ENCODE measurements at places on chromosomes 7 and 10.
A peak's percentile ranks its signal among the peaks of the same experiment; 100 is the strongest.

GRCh38 chr7:133015888-133016287 lies 66.0 kb downstream of the CHCHD3 start:
- no peak for DNase-seq

- DNase-seq, result no peak
Measured at GRCh38 chr7:90290244-90291113, 30.6 kb downstream of the FAM237B start.

- DNase-seq, result no peak
Measured at GRCh38 chr10:30127120-30127541, 67.7 kb upstream of the JCAD start.

DNA sequence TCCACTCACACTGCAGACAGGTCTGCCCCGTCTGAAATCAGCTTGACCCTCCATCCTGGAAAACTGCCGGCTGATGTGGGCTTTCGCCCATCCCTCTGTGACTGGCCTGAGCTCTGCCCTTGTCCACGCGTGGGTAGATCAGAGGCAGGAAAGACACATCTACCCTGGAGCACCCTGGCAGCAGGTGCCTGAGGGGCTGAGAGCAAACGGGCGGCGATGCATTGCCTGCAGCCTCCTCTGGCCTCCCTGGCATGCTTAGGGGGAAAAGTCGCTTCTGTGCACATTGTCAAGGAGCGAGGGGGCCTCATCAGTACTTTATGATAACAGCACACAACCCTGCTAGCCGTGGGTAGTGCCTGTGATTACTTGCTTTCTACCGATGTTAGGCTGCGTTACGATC lies 109.4 kb downstream of the ADARB2 start:
- no peak for DNase-seq

DNA sequence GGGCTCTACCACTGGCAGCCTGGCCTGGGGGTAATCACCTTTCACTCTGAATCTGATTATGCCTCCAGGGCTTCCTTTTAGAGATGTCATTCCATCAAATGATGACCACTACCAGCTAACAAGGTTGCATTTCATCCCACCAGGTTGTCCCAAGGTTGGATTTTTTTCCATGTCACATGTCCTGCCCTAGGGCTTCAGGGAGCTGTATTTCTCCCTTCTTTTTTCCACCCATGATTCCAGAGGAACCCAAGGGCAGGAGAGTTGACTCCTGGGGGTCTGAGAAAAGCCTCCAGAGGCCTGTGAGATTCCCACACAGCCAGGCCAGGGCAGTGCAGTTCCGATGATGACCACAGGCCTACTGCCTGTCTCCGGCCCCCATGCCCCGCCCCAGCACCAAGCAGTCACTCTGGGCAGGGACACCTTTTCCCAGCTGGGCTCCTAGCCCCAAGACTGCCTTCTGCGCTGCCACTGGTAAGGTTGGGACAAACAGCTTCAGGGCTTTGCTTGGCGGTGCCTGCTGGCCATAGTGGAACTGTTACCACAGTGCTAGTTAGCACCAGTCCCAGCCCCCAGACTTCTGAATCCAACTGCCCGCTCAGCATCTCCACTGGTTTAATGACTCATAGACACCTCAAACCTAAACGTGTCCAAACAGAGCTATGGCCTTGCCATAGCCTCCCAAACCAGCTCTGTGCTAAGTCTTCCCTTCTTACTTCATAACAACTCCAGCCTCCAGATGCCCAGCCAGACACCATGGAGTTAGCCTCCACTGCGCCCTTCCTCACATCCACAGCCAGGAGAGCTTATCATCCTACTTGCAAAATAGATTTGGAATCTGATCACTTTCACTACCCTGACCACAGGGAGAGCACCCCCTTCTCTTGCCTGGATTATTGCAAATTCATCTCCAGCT lies 133.7 kb downstream of the ARHGAP22 start:
- no peak for DNase-seq

- DNase-seq, result no peak
Measured at GRCh38 chr7:3274131-3274530, 26.9 kb upstream of the SDK1 start.

DNA sequence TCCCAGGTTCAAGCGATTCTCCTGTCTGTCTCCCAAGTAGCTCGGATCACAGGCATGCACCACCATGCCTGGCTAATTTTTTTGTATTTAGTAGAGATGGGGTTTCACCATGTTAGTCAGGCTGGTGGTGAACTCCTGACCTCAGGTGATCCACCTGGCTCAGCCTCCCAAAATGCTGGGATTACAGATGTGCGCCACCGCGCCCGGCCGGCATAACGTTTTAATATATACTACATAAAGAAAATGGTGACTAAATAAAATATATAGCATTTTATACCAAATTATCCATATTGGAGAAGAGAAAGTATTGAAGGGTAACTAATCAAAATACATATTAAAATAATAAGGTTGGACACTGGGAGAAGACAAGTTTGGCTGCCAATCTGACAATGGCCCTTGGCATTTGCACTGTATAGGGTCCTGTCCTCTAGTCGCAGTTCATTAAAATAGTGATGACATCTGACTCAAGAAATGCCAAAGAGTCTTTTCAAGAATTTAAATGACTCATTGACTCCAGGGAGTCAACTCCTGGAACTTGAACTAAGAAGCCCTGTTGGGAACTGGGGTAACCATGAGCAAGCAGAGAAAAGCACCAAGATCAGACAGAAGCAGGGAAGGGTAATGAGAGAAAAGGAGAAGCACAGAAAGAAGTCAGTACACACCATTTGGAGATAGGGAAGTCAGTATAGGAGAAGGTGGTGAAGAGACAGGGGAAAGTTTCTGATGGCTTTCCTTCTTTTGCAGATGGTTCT lies 91.1 kb downstream of the CH25H start:
- no peak for DNase-seq

- no peak for DNase-seq
Measured at GRCh38 chr10:71236286-71236685, 23.9 kb downstream of the UNC5B start.

- DNase-seq, result no peak
Measured at GRCh38 chr10:69901628-69902505, 100.2 kb downstream of the COL13A1 start.

- no peak for DNase-seq
Measured at GRCh38 chr7:38195804-38196595, 18.0 kb downstream of the STARD3NL start.

- no peak for DNase-seq
Measured at GRCh38 chr7:116218051-116218645, 7.8 kb downstream of the TES start.

- DNase-seq, result no peak
Measured at GRCh38 chr7:85320699-85321476, 134.0 kb upstream of the SEMA3D start.

DNA sequence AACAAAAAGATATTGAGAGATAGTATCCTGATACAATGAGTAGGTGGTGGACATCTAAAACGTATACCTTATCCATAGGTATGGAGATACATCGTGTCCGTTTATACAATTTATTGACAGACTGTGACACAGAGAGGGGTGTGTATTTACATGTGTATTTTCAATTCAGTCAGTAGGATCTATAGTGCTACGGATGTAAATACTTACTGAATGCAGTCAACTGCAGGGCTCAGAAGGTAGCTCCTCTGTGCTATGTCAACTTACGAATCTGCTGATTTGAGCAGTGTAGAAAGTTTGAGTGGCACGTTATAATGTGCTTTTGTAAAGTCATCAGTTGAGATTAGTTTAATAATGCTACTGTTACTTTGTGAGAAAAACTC lies 626 bp downstream of the ZNF804B start:
- DNase-seq, result no peak

DNA sequence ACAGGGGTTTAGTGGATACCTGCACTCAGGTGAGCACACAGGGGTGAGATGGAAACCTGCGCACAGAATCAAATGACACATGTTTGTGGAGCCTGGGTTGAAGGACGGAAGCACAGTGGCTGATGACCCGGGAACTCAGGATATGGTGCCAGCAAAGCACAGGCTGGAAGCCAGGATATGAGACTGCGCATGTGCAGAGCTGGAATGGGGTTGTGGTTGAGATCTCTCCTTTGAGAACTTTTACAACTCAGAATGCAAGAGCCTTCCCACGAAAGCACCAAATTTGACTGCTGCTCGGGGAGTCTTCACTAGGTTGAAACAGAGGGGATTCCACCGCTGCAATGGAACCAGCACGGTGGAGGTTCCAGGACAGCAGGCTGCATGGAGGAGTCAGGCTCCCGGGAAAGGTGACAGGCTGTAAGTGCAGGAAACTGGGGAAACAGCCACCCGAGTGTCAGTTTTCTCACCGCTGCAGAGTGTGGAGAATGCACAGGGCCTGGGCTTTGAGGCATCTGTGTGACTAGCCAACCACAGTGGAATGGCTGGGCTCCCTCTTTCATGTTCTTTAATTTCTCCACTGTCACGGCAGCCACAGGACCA lies 133.4 kb upstream of the TCERG1L start:
- no peak for DNase-seq

GRCh38 chr10:22875581-22875980 lies 52.3 kb upstream of the ARMC3 start:
- no peak for DNase-seq

DNA sequence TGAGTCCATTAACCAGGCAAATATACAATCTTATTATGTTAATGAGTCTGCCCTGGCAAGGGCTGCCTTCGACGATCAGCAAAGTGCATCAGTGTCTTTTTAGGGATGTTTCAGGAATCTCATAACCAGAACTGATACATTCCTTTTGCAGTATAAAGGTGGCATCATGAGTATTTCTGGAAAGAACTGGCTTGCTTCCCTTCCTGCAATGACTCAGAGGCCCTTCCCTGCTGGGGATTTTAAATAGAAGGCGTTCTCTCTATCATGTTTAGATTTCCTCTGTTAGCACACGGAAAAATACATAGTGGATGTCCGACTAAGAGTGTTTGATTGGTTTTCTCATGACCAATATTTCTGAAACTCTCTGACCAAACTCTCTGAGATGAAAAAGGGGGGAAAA lies 1.8 kb downstream of the NPS start:
- DNase-seq, result no peak

- no peak for DNase-seq
Measured at GRCh38 chr10:74047304-74047703, 49.4 kb downstream of the VCL start.

DNA sequence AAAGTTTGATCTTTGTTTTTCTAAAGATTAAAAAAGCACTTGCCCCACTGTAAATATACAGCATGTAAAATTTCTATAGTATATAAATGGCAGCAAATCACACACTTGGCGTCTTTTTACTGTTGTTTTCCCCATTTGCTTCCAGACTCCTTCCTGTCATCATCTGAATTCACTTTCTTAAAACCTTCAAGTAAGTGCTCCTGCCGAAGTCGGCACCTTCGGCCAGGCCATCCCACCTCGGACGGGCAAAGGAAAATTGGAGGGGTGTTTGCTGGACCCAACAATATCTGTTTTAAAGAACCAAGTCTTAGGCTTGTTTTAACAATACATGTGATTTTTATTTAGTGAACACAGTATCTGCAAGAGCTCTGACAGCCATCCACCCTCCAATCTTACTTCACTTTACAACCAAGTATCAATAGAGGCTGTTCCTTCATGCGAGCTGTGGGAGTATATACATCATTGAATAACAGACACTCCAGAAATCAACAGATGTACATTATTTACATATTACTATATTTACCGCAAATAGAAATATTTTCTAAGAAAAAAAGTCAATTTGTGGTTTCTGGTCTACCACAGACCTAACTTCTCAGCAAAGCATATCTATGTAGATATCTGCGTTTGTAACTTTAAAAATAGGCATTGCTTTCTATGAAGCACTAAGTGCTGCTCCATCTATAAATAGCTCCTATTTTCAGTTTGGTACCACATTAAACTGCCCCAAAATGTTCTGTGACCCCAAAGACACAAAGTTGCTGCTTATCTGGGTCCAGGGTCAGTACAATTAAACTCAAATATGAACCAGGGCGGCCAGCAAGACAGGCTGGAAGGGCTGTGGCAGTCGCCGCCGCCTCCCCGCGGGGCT lies 110.7 kb downstream of the CYTH3 start:
- DNase-seq, result peak; percentile 1

- DNase-seq, result no peak
Measured at GRCh38 chr7:91019686-91020385, 244.4 kb upstream of the FZD1 start.

DNA sequence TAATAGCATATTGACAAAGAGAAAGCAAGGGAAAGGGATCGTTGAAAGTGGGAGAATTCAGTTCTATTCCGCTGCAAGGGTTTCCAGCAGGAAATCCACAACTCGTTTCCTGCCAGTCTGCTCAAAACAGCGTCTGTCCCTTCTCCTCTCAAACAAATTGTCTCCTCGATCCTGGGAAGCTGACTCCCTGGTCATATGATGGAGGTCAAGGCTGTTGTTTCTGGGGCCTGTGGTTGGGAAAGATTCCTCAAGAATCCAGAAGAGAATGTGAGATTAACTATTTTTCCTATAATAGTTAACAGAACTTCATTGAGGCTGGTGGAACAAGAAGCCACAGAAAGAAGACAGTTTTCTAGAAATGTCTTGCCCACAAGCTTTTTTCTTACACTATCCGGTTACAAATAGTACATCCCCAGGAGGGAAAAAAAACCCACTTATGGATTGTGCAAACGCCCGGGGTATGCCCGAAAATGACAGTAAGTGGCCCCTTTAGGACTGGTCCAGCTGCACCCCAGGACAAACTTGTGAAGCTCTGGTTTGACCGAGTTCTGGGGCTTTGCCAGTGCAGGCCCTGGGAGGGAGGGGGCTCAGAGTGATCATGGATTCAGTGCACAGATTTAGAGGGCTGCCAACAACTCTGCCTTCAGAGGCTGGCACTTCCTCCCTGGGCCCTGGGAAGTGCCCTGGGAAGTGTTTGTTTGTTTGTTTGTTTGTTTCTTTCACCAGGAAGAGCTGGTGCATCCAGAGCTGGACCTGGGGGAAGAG lies 49.4 kb upstream of the CTBP2 start:
- DNase-seq, result no peak

DNA sequence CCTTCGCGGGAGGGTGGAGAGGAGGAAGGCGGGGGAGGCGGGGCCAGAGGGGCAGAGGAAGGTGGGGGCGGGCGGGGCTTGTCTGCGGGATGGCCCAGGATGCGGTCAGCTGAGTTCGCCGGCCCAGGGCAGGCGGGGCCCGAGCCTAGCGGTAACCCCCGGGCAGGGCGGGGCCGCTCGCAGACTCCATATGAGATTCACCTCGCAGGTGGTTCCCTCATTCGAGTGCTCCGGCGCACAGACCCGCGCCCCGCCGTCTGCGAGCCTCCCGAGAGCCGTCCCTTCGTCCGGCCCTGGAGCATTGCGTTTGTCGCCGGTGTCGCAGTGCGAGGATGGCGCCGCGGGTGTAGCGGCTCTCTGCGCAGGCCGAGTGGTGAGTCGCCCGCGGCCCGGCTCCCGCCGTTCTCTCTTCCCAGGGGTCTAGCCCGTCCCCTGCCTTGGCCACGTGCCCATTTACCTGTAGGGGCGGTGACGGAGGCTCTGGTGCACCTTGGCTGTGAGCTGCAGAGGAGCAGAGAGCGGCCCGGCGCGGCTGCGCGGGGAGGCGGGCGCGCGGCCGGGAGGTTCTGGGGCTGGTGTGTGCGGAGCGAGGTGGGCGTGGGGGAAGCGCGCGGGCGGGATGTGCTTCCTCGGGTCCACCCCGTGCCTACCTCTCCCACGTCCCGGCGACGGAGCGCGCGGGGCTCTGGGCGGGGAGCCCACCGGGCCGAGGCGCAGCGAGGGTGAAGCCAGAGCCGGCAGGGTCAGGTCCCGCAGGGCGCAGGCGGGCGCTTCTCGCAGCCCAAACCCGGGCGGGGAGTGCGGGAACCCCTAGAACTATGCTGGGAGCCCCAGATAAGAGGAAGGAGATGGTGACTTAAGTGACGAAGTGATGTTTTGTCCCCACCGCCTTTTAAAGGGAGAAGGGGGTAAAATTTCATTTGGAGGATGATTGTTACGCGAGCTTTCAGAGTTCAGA lies at the start of gene UPP1:
Gene UPP1 (plus strand): TSS at position 220 of the 958 bp plus-strand sequence. CDS start 5,519 bp downstream, outside the sequence.
- peak; percentile 98 for DNase-seq
